ENCODE measurements at places on chromosomes 7 and 10.

GRCh38 chr10:14727465-14727864 lies 47.2 kb downstream of the FAM107B start:
- DNase-seq = no peak

- no peak for DNase-seq
Observed at GRCh38 chr7:157895520-157896375, 558.9 kb downstream of the DNAJB6 start.

- DNase-seq = no peak
Observed at GRCh38 chr10:113867904-113868303, 13.4 kb downstream of the NHLRC2 start.

DNA sequence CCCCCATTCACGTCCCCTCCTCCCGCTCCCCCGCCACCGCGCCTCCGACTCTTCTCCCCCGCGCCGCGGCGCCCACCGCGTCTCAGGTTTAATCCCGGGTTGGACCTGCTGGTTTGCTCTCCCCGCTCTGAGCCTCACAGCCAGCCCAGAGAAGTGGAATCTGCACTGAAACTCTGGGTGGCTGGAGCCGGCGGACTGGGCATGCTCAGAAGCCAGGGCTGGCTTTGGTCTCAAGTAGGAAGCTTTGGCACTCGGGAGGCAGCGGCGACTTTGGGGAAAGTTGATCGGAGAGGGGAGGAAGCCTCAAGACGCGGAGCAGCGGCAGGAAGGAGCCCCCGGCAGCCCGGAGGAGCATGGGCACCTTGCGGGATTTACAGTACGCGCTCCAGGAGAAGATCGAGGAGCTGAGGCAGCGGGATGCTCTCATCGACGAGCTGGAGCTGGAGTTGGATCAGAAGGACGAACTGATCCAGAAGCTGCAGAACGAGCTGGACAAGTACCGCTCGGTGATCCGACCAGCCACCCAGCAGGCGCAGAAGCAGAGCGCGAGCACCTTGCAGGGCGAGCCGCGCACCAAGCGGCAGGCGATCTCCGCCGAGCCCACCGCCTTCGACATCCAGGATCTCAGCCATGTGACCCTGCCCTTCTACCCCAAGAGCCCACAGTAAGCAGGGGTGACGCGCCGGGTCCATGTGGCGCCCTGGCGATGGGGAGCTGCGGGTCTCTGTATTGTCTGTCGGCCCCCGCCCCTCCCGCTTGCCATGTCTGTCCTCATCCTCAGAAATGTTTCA lies at the start of gene PRKG1:
PRKG1 (plus strand) TSS at position 250 of the 791 bp plus-strand sequence.
- no peak for DNase-seq

DNA sequence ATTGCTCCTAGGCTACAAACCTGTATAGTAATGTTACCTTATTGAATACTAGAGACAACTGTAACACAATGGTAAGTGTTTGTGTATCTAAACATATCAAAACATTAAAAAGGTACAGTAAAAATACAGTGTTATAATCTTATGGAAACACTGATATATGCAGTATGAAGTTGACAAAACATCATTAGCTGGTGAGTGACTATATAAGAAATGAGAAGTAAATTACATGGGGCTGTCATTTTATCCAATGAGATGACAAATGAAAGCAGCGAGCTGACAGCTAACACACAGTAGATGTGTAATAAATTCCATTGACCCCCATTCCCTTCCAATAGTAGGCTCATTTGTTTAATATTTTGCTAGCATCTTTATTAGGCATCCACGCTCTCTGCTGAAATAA lies 198.1 kb upstream of the GHITM start:
- no peak for DNase-seq

DNA sequence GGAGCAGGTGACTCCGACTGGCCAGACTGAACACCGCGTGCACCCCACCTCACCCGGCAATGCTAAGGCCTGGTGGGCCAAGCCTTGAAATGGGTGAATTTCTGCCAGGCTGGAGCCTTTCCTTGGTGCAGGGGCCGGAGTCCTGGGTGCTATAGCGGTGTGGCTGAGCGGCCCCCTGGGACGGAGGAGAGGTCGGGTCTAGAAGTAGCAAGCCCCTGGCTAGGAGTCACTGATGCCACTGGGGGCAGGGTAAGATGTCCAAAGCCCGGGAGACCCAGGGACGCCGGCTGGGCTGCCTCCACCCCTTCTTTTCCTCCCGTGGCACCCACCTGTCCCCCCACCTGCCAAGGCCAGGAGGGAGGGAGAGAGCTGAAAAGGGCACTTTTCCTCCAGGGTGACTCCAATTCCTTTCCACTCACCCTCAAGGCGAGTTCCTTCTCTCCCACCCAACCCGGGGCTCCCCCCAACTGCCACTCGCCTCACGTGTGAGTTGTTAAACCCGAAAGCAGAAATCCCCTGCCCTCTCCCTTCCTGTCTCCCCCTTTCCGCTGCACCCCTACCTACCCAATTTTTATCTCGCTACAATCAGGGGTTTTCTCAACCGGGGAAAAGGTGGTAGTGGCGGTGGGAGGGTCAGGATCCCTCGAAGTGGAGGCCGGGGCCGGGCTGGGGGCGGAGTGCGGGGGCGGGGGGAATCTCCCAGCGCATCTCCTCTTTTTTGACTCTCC lies 6.0 kb upstream of the GATA3 start:
- no peak for DNase-seq

- DNase-seq = no peak
Observed at GRCh38 chr10:118827466-118828155, 72.8 kb upstream of the CACUL1 start.

DNA sequence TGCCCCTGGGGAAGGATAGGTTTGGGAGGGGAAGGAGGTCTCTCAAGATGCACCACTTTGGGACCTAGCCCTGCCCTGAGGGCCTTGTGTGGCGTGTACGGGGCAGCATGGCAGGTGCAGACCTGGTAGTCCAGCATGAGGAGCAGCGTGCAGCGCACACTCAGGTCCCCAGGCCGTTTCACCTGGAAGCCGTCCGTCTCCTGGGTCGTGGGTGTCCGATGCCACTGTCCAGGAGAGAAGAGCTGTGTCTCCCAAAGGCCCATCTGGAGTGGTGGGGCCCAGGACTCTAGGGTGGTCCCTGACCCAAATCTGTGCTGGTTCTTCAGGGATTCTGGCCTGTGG lies 6.8 kb downstream of the SMARCD3 start:
- no peak for DNase-seq

- DNase-seq = no peak
Observed at GRCh38 chr7:123571684-123572083, 14.1 kb upstream of the NDUFA5 start.

- DNase-seq = no peak
Observed at GRCh38 chr7:90856351-90857070, 260.4 kb downstream of the CDK14 start.

DNA sequence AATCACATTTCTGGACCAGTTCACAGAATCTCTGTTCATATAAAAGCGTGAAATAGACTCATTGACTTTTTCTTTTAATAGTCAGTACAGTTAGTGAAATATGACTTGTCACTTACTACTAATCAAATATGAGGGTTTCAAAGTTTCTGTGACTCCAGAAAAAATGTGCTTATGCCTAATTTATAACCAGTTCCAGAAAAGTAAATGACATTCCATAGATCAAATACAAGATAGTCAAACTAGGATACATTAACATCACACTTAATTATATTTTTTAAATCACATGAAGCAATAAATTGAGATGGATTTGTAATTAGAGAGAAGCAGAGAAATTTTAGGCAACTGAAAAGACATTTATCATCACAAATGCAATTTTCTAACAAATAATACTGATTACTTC lies 491.4 kb downstream of the KIF20B start:
- DNase-seq = no peak

GRCh38 chr7:33108554-33109004 lies 625 bp downstream of the RP9 start:
- no peak for DNase-seq

DNA sequence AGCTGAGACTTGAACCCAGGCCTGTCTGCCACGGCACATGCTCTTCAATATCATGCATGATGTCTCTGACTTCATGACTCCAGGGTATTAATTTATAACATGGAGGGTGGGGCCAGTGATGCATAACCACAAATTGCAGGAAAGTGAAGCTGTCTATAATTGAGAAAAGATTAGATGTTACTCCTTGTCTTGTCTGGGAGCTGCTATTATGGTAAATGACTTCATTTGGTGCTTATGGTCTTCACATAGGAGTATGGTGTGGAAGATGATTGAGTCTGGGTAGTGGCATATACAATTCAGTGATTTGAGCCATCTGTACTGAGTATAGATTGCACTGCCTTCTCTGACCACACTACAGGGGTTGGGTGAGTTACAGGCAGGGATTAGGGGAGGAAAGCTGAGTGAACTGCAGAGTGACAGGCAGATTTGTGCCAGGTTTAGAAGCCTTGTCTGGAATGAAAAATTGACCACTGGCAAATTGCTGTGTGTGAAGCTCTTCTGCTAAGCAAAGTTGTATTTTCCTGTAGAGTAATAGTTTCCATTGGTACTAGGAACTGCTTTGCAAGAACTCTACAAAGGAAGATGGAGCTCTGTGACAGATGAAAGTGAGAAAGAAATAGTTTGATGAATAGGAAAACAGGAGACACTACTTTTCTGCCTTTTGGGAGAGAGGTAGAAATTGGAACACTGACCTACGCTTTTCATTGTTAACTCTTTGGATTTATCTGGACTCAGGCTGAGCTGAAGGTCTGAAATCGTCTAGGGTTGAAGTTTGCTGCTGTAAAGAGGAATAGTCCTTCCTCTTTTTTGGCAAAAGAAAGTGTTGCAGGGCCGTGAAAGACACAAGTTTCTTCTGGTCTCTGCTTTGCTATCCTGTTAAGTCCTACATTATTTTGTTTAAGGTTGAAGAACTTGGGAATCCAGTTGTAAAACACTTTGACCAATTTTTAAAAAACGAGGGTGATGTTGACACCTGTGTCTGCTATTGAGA lies 2.7 kb downstream of the SND1 start:
- DNase-seq = no peak

DNA sequence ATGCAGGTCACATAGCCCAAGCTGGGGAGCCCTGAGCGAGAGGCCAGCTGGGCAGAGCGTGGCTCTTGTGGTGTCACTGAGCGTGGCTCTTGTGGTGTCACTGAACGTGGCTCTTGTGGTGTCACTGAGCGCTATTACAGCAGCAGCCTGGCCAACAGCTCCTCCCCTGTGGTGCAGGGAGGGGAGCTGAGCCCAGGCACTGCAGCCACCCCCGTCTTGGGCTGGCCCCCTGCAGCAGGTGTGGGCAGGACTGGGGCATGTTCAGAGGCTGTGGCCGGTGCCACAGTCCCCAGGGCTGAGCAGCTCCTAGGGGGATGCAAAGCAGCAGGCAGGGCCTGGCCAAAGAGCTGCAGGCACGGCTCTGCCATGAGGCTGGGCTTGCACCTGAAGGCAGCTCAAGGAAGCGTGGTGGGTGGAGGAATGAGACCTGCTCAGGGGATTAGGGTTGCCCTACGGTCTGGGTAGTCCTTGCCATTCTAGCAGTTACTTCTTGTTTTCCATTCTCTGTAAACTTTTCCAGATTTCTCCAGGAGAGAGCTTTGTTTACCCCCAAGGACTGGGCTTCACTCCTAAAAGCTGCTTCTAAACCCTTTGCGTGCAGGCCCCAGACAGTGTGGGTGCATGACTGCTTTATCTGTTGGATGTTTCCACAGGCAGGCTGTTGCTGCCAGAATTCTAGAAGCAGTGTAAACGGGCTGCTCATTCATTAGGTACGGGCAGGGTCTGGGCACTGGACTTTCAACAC lies 29.2 kb downstream of the ZNF783 start:
- DNase-seq = no peak

DNA sequence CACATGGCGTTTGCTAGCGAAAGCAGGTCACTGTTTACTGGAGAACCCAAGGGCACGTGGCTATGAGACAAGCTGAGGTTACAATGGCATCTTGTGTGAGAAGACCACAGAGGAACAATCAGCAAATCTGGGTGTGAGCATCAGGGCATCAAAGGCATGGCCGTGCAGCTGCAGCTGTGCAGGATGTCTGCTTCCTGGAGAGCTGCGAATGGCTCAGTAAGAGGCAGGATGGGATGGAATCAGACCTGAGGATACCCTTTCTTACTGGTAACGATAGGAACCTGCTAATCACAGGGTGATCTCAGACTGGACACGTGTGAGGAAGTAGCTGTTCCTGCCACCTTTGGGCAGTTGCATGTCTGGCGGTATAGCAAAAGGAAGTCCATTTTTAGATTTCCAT lies 119.5 kb downstream of the RNF216 start:
- DNase-seq = no peak

DNA sequence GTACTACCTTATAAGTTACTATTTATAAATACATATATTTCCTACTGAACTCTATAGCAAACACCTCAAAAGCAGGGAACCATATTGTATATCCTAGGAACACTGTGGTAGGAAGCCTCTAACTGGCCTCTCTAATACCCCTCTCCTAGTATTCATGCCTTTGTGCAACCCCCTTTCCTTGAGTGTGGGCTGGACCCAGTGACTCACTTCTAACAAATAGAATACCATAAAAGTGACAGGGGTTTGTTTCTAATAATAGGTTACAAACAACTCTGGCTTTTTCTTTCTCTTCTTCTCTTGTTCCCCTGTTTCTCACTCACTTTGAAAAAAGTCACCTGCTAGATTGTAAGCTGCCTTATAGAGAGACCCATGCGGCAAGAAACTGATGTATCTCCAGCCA lies 51.6 kb upstream of the MACC1 start:
- DNase-seq = no peak

DNA sequence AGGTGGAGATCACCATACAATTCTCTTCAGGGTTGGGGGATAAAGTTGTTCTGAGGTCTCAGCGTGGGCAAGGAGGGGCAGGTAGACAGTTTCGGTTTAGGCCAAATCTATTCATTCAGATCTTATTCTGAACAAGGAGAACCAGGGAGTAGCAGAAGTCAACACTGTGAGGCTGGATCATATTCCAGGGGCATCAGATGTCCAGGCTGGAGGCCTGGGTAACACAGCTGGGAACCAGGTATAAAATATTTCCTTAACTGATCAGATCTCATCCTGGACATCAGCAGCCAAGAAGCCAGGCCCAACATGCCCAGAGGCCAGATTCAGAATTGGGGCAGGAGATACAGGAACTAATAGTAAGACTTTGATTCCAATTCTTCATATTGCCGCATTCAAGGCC lies 19.2 kb upstream of the FLNC start:
- DNase-seq = no peak

GRCh38 chr7:123154231-123154860 lies 45.4 kb downstream of the SLC13A1 start:
- DNase-seq = peak; percentile 3

- no peak for DNase-seq
Observed at GRCh38 chr10:5566614-5567013, 41.9 kb downstream of the CALML3 start.

DNA sequence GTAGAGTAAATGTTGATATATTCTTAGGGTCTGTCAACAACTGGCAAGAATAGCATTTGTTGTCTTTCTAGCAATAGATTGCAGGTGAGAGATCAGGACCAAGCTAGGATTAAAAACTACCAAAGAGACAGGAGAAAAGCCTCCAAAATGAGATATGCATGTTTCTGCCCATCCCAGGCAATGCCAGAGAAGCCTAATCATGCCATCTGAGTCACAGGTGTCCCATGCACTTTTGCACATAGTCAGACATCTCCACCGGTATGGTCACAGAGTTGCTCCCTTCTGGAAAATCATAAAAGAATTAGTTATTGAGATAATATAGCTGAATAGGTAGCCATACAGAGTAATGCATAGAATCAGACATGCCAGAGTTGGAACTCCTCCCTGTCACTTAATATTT lies 50.6 kb downstream of the PDK4 start:
- no peak for DNase-seq

All from activated T-cell treated with anti-CD3 and anti-CD28 coated beads for 1 hour (primary cell).